ENCODE measurements at places on chromosomes 3 and 15.

DNA sequence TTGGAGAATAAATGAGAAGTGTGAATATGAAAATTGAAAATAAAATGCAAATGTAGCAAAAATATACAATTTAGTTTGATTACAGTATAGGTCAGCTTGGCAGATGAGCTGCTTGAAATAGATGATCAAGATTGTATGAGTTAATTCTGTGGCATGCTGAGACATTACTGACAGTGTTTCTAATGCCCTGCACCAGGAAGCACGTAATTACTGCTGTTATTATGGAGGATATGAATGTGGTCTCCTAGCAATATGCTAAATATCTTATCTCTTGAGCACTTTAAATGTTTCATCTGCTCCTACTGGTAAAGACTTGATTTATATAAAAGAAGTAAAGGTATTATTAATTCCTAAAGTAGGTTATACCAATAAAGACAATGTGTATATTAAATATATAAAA, 1015.5 kb downstream of the PLOD2 start:
- no peak for DNase-seq

DNA sequence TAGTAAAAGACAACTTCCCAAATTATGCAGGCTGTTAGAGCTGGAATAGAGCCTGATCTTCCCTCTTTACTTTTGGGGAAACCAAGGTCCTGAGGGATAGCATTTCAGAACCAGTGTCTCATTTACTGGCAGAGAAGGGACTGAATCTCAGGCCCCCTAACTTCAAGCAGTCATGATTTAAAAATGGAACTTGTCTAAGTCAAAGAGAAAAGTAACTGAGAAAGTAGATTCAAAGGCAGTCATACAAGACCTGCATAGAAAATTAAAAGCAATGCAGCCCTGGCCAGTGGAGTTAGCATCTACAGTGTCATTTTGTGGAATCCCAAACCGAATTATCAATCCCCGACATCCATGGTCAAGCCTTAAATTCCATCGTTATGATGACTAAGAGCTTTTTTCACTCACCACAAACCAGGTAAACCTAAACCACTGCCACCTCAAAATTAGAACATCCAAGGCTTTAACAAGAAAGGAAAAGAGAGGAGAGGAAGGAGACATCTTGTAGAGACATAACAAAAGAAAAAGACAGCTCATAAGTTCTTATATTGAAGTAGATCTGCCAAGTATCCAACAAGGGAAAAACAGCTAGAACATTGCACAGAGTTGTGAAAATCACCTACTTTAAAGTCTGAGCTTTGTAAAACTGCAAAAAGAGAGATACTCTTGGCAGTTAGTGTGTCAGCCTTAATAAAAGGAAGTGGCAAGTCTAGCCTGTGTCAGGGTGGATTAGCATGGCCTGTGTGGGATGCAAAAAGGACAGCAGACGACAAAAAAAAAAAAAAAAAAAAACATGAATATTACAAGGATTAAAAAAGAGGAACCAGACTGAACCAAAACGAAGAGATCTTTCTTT, 54.1 kb upstream of the CCR2 start:
- no peak for DNase-seq

GRCh38 chr15:36914466-36914865, 185.9 kb downstream of the MEIS2 start:
- DNase-seq, result no peak

GRCh38 chr3:117997201-117998049, 1037.2 kb downstream of the IGSF11 start:
- no peak for DNase-seq

- no peak for DNase-seq
Observed at GRCh38 chr3:62415312-62415801, 42.0 kb upstream of the FEZF2 start.

- DNase-seq, result no peak
Observed at GRCh38 chr3:129529436-129530210, 1.2 kb downstream of the RHO start.

DNA sequence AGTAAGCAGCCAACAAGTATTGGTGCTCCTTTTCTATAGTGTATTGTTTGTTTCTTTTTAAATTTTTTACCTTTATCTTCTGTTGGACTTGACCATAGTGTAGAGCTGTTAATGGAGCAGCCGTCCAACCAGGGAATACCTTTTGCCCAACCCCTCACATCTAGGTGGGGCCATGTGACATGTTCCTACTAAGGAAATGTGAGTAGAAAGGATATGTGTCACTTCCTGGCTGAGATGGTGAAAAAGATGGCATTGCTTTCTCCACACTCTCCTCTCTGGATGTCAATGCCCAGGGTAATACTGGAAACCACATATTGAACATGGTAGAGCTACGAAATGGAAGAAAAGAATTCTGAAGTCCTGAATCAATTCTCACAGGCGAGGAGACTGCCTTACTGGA, 218.8 kb downstream of the TBL1XR1 start:
- no peak for DNase-seq

GRCh38 chr3:154223519-154223918, 100.8 kb downstream of the DHX36 start:
- no peak for DNase-seq

DNA sequence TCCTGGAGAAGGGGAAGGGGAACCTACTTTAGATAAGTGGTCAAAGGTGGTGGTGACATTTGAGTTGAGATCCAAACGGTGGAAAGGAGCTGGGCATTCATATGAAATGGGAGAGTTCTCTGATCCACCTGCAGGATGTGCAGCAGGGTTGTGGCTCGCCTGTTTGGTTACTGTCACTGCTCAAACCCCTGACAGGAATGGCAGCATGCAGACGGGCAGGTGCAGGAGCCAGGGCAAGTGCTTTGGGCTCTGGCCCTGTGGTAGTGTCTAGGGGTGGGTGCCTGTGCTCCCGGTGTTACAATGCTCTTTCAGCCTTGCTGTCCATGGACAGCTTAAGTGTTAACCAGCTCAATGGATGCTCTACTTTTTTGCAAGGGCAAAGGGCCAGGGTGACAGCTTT, 18.5 kb downstream of the PAQR9 start:
- no peak for DNase-seq

- DNase-seq, result no peak
Observed at GRCh38 chr3:30733209-30733608, 126.8 kb downstream of the TGFBR2 start.

- no peak for DNase-seq
Observed at GRCh38 chr15:67125589-67126502, 60.4 kb downstream of the SMAD3 start.
